Activated T-helper 2 cell treated with anti-CD3 and anti-CD28 coated beads, Interferon-gamma antibody, Interleukin-2, Interleukin-4, amounts not matched to agents 10 μg/mL and 5 μg/mL and 100 μg/mL, durations not matched to agents 14 hours and 24 hours and 36 hours (primary cell): ENCODE measurements at places on chromosomes 2 and 18. TPM values are rescaled to one million over a fixed set of nuclear protein-coding genes. Genes with fewer than 3 reads are reported as not detected.

CD28 gene
- total RNA-seq: 53.6 and 59.3 TPM in 2 replicates

HDHD2 gene
- total RNA-seq: 39.3 and 40.8 TPM in 2 replicates

R3HDM1 gene
- total RNA-seq: 47.8 and 49.2 TPM in 2 replicates

RUFY4 gene
- 0.39 TPM in 1 of 2 replicates, not detected in the other for total RNA-seq

GRCh38 chr2:6917761-6918421, 679 bp downstream of the RNF144A start:
- peak overlapping the region; percentile 75 for H3K4me3 ChIP-seq
- peaks cover 2% of the 10 kb centered on the region for H3K27me3 ChIP-seq
- H3K27ac ChIP-seq: no peak overlapping the region
- H3K4me1 ChIP-seq: peaks cover 47% of the 10 kb centered on the region

GRCh38 chr2:3465844-3466481, 53.4 kb downstream of the ADI1 start:
- no peak overlapping the region for H3K27ac ChIP-seq
- DNase-seq: no peak
- peaks cover 5% of the 10 kb centered on the region for H3K4me1 ChIP-seq
- H3K4me3 ChIP-seq: no peak overlapping the region
- H3K27me3 ChIP-seq: no peaks in the 10 kb centered on the region
- peaks cover 26% of the 10 kb centered on the region for H3K36me3 ChIP-seq

GRCh38 chr18:34921226-34921625, 120.0 kb upstream of the MAPRE2 start:
- no peaks in the 10 kb centered on the region for H3K4me1 ChIP-seq
- H3K4me3 ChIP-seq: no peak overlapping the region
- no peak overlapping the region for H3K27ac ChIP-seq
- no peaks in the 10 kb centered on the region for H3K36me3 ChIP-seq
- DNase-seq: no peak
- peaks cover 13% of the 10 kb centered on the region for H3K27me3 ChIP-seq
